ENCODE measurements at places on chromosomes 13 and 19. TPM values are rescaled to one million over a fixed set of nuclear protein-coding genes. Genes with fewer than 3 reads are reported as not detected.

Gene NCAN
- total RNA-seq = 0.05 TPM

Gene LIM2
- not detected for total RNA-seq

Gene LSR
- 13.2 TPM for total RNA-seq

Gene HNRNPUL1
- 307 TPM for total RNA-seq

Gene RFXAP
- total RNA-seq = 0.95 TPM

Gene ZNF442
- not detected for total RNA-seq

Gene INAFM1
- total RNA-seq = 10.2 TPM

Gene UBE2L5
- not detected for total RNA-seq

Gene SLAIN1
- total RNA-seq = 0.48 TPM

Gene GRIN3B
- total RNA-seq = 1.8 TPM

Gene CRB3
- total RNA-seq = 5.0 TPM

Gene ATP4A
- total RNA-seq = not detected

Gene GNG8
- not detected for total RNA-seq

Gene IRF3
- 117 TPM for total RNA-seq

Gene ZNF665
- total RNA-seq = not detected

Gene LRCH1
- 9.7 TPM for total RNA-seq

Gene ZNF506
- 0.08 TPM for total RNA-seq

Gene FFAR3
- total RNA-seq = not detected

Gene TLE6
- 5.0 TPM for total RNA-seq

Gene ZNF99
- total RNA-seq = not detected

Gene KLK11
- not detected for total RNA-seq

Gene TMED1
- total RNA-seq = 30.8 TPM

Gene KCNN4
- 61.0 TPM for total RNA-seq

Gene ZNF132
- not detected for total RNA-seq

Gene SUPT5H
- 165 TPM for total RNA-seq

Gene ZNF888
- not detected for total RNA-seq

Gene CPT1C
- total RNA-seq = 14.5 TPM

Gene INSR
- total RNA-seq = 3.7 TPM

Gene GPR183
- not detected for total RNA-seq

Gene HSPB6
- 0.19 TPM for total RNA-seq

Gene B3GNT3
- 4.3 TPM for total RNA-seq

Gene ZNF566
- 8.8 TPM for total RNA-seq

Gene IGFL4
- 0.52 TPM for total RNA-seq

Gene PDX1
- 0.10 TPM for total RNA-seq

Gene NCCRP1
- 1.4 TPM for total RNA-seq

Gene TNNT1
- 135 TPM for total RNA-seq

Gene DMKN
- total RNA-seq = 32.5 TPM

Gene IRGC
- not detected for total RNA-seq

Gene ZNF66
- not detected for total RNA-seq

Gene SIAH3
- total RNA-seq = 0.01 TPM

Gene KLK4
- not detected for total RNA-seq

Gene OR7A5
- total RNA-seq = not detected

Gene FLT3
- not detected for total RNA-seq

Gene CEACAM3
- not detected for total RNA-seq

Gene S1PR5
- 2.0 TPM for total RNA-seq

Gene ZNF563
- not detected for total RNA-seq

Gene RAB20
- total RNA-seq = 2.8 TPM

Gene LRRC8E
- 6.4 TPM for total RNA-seq

Gene MBD3L1
- not detected for total RNA-seq

All from A549 treated with Mapracorat at 1 μM for 4 hours (cell line).